Stimulated activated CD8-positive, alpha-beta memory T cell treated with anti-CD3 and anti-CD28 coated beads, Interleukin-4, amount 100 ng/mL, for 1 hour (primary cell): ENCODE measurements at places on chromosomes 3 and 15.

GRCh38 chr3:23752126-23752525, 53.6 kb upstream of the UBE2E1 start:
- DNase-seq, result no peak

GRCh38 chr3:160780245-160780644, 24.2 kb downstream of the PPM1L start:
- DNase-seq, result no peak

GRCh38 chr3:187183210-187183862, 13.9 kb upstream of the RTP1 start:
- DNase-seq, result no peak

GRCh38 chr15:86231864-86232721, 152.4 kb downstream of the AGBL1 start:
- DNase-seq, result no peak
